Effector CD4-positive, alpha-beta T cell (primary cell): ENCODE measurements at places on chromosomes 12 and 14.

- no peak for DNase-seq
These were observed 593 bp downstream of the UNC119B start for GRCh38 chr12:120710805-120711296.

GRCh38 chr12:80838024-80838658, 99.6 kb downstream of the LIN7A start:
- DNase-seq = no peak

DNA sequence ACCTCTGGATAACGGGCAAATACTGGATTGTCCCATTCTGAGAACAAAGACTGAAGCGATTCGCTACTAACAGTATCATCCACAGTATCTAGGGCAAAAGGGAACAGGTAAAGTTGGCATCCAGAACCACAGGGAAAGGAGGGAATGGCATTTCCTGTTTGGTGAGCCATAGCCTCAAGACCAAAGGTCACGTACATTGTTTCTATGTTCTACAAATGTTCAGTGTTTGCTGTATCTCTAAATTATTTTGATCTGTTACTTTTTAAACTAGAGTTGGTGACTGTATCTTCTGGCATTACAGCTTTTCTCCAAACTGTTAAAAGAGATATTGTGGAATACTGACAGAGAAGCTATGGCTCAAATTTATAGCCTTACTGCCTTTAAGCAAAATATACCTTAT, 9.7 kb downstream of the MLH3 start:
- no peak for DNase-seq

DNA sequence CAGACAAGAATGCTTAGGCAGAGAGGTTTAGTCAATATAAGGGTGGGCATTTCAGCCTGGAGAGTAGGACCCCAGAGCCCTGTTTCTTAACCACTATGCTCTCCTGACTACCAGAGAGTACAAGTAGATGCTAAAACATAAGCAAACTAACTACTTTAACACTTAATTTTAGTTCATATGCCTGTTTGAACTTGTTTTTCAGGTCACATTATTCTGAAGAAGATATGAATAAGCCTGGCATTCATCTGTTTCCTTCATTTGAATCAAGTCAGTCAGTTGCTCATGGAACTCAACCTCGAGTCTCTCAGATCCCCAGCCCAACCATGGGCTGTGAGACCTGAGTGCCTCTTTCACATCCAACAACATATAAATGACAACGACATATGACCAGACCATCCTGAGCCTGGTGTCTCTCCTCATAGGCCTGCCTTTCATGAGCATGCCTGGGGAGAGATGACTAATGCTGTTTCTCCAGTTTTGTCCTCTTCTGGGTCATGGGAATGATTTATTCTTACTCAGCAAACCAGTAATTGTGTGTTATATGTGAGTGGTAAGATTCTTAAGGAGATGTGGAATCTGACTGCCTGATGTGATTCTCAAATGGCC, 251.1 kb upstream of the BTG1 start:
- no peak for DNase-seq

GRCh38 chr14:99808154-99808505, 14.9 kb downstream of the EML1 start:
- no peak for DNase-seq

DNA sequence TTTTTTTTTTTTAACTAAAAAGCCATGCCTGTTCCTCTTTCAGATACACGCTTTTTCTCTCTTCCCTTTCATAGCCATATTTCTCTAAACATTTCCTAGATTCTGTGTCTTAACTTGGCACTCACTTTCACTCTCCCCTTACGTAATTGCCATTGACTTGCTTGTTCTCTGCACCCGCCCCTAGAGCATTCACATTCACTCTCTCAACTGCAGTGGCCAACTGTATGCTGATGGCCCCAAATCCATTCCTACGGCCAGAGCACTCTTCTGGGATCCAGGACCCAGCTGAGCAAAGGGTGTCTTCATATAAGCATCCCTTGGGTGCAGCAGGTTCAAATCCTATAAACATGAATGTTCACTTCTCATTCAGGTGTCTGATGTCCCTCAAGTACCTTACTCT, 59.5 kb downstream of the CKB start:
- no peak for DNase-seq

DNA sequence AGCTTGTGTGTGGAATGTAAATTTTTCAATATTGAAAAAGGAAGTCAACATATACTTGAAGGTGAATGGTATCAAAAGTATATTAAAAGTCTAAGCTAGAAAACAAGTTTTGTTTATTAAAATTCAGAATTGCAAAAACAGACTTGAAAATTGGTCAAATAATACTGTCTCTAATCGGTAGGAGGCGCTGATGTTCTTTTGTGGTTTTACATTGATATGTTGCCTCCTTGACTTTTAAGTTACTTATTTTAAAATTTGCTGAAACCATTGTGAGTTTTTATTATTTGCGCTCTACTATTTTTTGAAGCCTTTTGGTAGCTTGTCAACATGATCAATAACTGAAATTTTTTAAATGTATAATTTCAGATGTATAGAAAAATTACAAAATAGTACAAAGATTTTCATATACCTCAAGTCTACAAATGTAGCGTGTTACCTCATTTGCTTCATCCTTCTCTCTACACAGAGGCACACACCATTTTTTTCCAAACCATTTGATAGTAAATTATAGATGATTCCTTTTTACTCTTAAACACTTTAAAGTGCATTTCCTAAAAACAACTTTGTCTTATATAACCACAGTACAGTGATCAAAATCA, 6.9 kb downstream of the RTRAF start:
- DNase-seq = no peak

DNA sequence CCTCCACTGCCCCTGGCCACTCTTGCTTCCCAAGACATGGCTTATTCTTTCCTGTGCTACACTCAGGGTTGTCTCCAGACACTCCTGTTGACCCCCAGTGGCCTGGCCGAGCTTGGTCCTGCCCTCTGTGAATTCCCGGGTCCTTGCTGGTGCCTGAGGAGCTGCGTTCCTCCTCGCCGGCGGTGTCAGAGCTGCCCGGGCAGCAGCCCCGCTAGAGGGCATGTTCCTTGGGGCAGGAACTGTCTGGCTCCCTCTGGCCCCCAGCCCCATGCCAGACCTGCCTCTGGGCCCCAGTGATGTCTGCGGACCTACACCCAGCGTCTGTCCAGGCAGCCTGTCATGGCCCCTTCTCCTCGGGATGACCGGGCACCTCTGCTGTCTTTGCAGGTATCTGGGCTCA, 68.4 kb downstream of the AACS start:
- DNase-seq = no peak

GRCh38 chr12:15005064-15005463, 32.2 kb downstream of the PDE6H start:
- no peak for DNase-seq

DNA sequence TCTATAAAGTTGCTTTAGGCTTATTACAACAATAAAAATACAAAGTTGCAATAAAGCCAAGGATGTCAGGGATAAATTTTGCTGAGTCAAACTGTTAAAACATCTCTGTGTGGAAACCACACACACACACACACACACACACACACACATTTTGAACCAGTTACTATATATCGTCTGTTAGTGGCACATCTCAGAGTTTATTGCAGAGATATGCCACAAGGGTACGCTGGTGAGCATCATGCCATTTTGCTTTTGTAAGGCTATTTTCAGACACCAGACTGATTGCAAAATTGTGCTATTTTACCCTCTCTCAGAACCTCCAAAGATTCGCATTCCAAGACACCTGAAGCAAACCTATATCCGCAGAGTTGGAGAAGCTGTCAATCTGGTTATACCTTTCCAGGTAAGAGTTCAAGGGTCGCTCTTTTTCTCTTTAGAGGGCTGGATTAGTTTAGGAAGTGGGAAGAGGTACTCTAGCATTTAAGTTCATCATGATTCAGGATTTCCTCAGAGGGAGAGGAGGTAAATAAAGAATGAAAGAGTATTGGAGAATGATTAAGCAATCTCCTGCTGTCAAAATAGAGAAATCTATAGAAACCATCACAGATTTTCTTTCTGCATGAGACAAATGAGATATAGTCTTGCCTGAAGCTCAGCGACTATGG, 27.3 kb upstream of the CHPT1 start:
- DNase-seq = no peak

- no peak for DNase-seq
These were observed 99.9 kb downstream of the IPO8 start for GRCh38 chr12:30595742-30596141.

- DNase-seq = no peak
These were observed 2.7 kb downstream of the APPL2 start for GRCh38 chr12:105233041-105233905.

GRCh38 chr12:4068981-4069669, 195.9 kb upstream of the PARP11 start:
- DNase-seq = no peak

- DNase-seq = no peak
These were observed 287.8 kb downstream of the NAV3 start for GRCh38 chr12:78118486-78118885.

- no peak for DNase-seq
These were observed 53.7 kb downstream of the CCDC88C start for GRCh38 chr14:91363776-91364523.
